ENCODE measurements at places on chromosomes 3 and 15. TPM values are rescaled to one million over a fixed set of nuclear protein-coding genes. Genes with fewer than 3 reads are reported as not detected.

MST1R gene
- 1.7 TPM for total RNA-seq

PCSK6 gene
- total RNA-seq: 1.4 TPM

UQCC5 gene
- 8.5 TPM for total RNA-seq

SEMA3F gene
- total RNA-seq: 0.09 TPM

CD86 gene
- 0.42 TPM for total RNA-seq

ZNF774 gene
- 1.6 TPM for total RNA-seq

PLD1 gene
- total RNA-seq: 1.0 TPM

SOX14 gene
- not detected for total RNA-seq

FBN1 gene
- 0.75 TPM for total RNA-seq

A4GNT gene
- not detected for total RNA-seq

CCR9 gene
- total RNA-seq: 19.4 TPM

- no peak overlapping the region for H3K27ac ChIP-seq
- H3K4me3 ChIP-seq: no peak overlapping the region
Measured at GRCh38 chr3:178768072-178768864, 232.0 kb downstream of the KCNMB2 start.

DNA sequence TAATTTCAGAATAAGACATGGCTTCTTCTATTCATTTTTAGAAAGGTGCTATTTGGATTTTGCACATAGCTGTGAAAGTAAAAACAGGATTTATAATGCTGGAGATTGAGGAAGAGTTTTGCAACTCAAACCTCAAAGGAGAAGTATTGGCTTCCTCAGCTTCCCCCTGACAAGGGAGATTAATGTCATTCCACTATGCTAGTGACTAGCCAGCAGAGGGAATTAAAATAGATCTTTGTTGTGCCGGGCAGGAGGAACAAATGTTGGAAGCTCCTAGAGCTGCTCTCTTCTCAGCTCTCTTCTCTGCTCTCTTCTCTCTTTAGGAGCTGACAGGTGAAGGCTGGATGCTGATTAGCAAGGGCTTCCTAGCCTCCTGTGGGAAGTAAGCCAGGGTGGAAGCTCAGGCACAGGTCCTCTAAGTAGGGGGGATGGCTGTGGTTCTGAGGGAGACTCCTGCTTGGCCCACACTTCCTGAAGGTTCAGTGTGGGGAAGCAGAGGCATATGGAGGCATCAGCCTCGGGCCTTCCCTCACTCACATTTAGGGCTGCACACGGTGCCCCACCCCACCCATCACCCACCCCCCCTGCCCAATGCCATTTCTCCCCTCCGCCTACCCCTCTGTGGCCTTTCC is 29.6 kb downstream of the CX3CR1 start:
- no peaks in the 10 kb centered on the region for H3K36me3 ChIP-seq
- no peak overlapping the region for H3K27ac ChIP-seq
- no peaks in the 10 kb centered on the region for H3K4me1 ChIP-seq
- DNase-seq: no peak
- no peak overlapping the region for H3K4me3 ChIP-seq
- peaks cover 23% of the 10 kb centered on the region for H3K27me3 ChIP-seq

DNA sequence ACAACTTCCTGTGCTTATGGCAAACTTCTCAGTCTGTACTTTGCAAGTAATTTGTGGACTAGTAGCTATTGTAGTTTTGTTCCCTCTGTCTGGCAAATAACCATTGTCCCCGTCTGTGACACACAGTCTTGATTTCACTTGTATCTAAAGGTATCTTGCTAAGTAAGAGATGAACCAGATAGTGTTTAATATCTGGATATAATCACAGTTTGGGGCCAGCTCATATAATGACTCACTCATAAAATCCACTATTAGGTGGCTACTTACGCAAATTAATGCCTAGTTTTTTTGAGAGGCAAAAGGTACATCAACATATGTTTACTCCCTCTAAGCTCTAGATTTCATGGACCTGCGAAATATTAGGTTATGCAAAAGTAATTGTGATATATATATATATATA is 30.4 kb downstream of the VGLL3 start:
- no peaks in the 10 kb centered on the region for H3K4me1 ChIP-seq
- H3K4me3 ChIP-seq: no peak overlapping the region
- H3K36me3 ChIP-seq: no peaks in the 10 kb centered on the region
- H3K27ac ChIP-seq: no peak overlapping the region
- DNase-seq: no peak
- no peaks in the 10 kb centered on the region for H3K27me3 ChIP-seq

DNA sequence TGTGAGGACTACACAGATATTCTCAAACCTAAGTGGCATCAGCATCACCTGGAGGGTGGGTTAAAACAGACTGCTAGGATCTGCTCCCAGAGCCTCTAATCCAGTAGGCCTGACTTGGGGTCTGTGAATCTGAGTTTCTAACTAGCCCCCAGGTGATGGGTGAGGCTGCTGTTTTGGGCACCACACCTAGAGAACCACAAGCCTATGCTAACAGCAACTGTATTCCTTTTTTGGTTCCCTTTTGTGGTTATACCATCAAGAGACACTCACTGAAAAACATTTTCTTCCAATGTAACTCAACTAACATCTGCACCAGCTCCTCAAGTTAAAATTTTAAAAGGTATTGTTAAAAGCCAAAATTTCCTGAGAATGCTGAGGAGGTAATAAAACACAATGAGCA is 16.0 kb downstream of the WDR82 start:
- no peak for DNase-seq
- H3K36me3 ChIP-seq: peaks cover 70% of the 10 kb centered on the region
- H3K27me3 ChIP-seq: no peaks in the 10 kb centered on the region
- peak overlapping the region; percentile 26 for H3K27ac ChIP-seq
- peaks cover 56% of the 10 kb centered on the region for H3K4me1 ChIP-seq
- H3K4me3 ChIP-seq: no peak overlapping the region

- no peaks in the 10 kb centered on the region for H3K27me3 ChIP-seq
- H3K27ac ChIP-seq: no peak overlapping the region
Measured at GRCh38 chr3:52385157-52385556, 59.7 kb downstream of the SEMA3G start.

- peaks cover 7% of the 10 kb centered on the region for H3K4me1 ChIP-seq
- no peak overlapping the region for H3K27ac ChIP-seq
- H3K4me3 ChIP-seq: no peak overlapping the region
Measured at GRCh38 chr3:136547293-136547692, 204.9 kb downstream of the STAG1 start.

GRCh38 chr15:43286074-43286473 is 19.3 kb upstream of the TGM5 start:
- H3K27ac ChIP-seq: no peak overlapping the region
- peaks cover 7% of the 10 kb centered on the region for H3K4me1 ChIP-seq
- no peak for DNase-seq
- H3K27me3 ChIP-seq: peaks cover 12% of the 10 kb centered on the region

- no peak overlapping the region for H3K4me3 ChIP-seq
- no peaks in the 10 kb centered on the region for H3K27me3 ChIP-seq
- DNase-seq: no peak
- peaks cover 26% of the 10 kb centered on the region for H3K36me3 ChIP-seq
Measured at GRCh38 chr15:28922707-28923012, 36.9 kb downstream of the APBA2 start.

- H3K27ac ChIP-seq: peak overlapping the region; percentile 81
- H3K36me3 ChIP-seq: peaks cover 5% of the 10 kb centered on the region
- H3K4me1 ChIP-seq: peaks cover 40% of the 10 kb centered on the region
- H3K27me3 ChIP-seq: no peaks in the 10 kb centered on the region
- H3K4me3 ChIP-seq: peak overlapping the region; percentile 76
Measured at GRCh38 chr3:42159147-42159546, 68.0 kb downstream of the TRAK1 start.

DNA sequence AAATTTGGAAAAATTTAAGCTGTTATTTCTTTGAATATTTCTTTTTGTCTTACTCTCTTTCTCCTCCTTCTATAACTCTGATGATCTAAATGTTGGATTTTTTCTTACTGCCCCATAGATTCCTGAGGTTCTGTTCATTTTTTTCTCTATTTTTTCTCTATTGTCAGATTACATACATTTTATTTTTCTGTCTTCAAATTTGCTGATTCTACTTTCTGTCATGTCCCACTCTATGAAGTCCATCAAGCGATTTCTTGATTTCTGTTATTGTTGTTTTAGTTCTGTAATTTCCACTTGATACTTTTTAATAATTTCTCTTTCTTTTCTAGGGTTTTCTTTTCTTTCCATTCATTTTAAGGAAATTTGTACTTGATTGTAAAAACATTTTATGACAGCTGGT is 83.7 kb upstream of the THRB start:
- no peaks in the 10 kb centered on the region for H3K27me3 ChIP-seq
- no peak overlapping the region for H3K27ac ChIP-seq

DNA sequence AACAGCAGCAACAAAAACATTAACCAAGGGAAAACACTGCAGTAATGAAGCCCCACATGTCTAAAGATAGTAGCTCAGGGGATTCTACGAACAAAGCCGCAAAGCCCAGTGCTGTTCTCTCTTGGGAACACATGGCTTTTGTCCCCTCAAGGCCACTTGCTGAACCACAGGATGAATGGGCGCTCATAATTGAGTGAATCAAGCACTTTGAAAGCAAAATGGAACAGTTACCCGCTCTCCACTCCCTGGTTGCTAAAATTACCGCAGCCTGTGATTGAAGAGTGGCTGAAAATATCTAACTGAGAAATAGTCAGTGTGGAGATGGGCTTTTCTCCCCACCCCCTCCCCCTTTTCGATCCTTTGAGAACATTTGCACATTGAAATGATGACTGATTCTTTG is 39.6 kb downstream of the RASGRF1 start:
- no peaks in the 10 kb centered on the region for H3K4me1 ChIP-seq
- H3K27me3 ChIP-seq: peaks cover 2% of the 10 kb centered on the region
- H3K36me3 ChIP-seq: no peaks in the 10 kb centered on the region
- DNase-seq: no peak
- H3K27ac ChIP-seq: no peak overlapping the region
- no peak overlapping the region for H3K4me3 ChIP-seq

DNA sequence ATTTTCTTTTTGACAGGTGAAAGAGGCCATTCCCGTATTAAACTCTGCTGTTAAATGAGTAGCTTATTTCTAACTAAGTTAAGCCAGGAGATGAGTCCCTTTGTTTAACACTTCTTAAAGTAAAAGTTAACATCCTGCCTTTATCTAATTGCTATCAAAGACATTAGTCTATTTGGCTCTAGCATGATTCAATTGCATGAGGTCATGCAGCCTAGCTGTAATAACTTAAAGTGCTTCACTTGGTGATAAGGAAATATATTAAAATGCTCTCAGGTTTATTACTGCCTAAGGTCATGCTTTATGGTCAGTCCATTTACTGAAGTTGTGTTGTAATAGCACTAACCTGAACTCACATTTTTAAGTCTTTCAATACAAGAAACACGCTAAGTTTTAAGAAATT is 82.3 kb upstream of the MLF1 start:
- H3K36me3 ChIP-seq: no peaks in the 10 kb centered on the region
- H3K27me3 ChIP-seq: no peaks in the 10 kb centered on the region
- no peak overlapping the region for H3K4me3 ChIP-seq
- H3K27ac ChIP-seq: no peak overlapping the region
- H3K4me1 ChIP-seq: no peaks in the 10 kb centered on the region
- no peak for DNase-seq

GRCh38 chr3:29754346-29754745 is 473.5 kb downstream of the RBMS3 start:
- no peak overlapping the region for H3K27ac ChIP-seq
- H3K4me3 ChIP-seq: no peak overlapping the region
- H3K36me3 ChIP-seq: no peaks in the 10 kb centered on the region
- H3K27me3 ChIP-seq: peaks cover 8% of the 10 kb centered on the region

- peaks cover 5% of the 10 kb centered on the region for H3K4me1 ChIP-seq
- H3K27ac ChIP-seq: no peak overlapping the region
- H3K36me3 ChIP-seq: peaks cover 30% of the 10 kb centered on the region
Measured at GRCh38 chr3:53331871-53332270, 15.5 kb downstream of the DCP1A start.

GRCh38 chr3:4551051-4551711 is 58.0 kb downstream of the ITPR1 start:
- H3K36me3 ChIP-seq: peaks cover 18% of the 10 kb centered on the region
- H3K27me3 ChIP-seq: no peaks in the 10 kb centered on the region
- DNase-seq: no peak
- no peak overlapping the region for H3K4me3 ChIP-seq
- H3K4me1 ChIP-seq: peaks cover 7% of the 10 kb centered on the region
- H3K27ac ChIP-seq: no peak overlapping the region

DNA sequence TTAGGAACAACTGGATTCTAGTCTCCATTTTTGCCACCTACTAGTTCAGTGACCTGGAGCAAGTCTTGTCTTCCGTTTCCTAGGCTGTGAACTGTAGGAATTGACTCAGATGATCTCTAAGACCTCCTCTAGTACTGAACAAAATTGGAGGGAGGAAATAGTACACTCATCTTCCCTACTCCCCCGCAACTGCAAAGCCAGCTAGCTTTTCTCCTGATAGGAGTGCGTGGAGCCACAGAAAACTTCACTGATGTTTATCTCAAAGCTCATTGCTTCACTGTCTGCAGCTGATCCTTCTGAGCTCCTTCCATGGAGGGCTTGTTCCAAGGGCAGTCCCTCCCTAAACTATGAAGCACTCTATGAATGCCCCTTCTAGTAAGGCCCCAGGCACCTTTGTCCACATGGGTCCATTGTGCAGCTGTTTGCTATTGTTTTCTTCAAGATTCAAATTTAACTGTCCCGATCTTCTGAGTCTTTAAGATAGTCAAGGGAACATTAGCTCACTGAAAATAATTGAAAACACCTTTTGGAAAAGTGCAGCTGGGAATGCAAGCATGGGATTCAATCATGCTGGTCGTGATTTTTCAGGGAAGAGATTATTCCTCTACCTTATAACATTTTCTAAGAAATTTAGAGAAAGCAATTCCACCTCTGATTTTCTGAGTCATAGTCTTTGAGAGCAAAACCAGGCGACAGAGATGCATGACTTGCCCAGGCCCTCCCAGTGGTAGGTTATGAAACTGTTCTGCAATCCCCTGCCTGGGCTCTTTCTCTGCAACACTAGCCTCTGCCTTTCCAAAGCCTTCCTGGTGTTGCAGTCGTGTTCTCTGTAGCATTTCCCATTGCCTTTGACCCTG is 24.3 kb downstream of the FILIP1L start:
- peak overlapping the region; percentile 37 for H3K27ac ChIP-seq
- no peak for DNase-seq
- no peaks in the 10 kb centered on the region for H3K27me3 ChIP-seq

- no peak overlapping the region for H3K4me3 ChIP-seq
- DNase-seq: no peak
- H3K4me1 ChIP-seq: no peaks in the 10 kb centered on the region
Measured at GRCh38 chr3:163577271-163577670, 1501.0 kb downstream of the SI start.

DNA sequence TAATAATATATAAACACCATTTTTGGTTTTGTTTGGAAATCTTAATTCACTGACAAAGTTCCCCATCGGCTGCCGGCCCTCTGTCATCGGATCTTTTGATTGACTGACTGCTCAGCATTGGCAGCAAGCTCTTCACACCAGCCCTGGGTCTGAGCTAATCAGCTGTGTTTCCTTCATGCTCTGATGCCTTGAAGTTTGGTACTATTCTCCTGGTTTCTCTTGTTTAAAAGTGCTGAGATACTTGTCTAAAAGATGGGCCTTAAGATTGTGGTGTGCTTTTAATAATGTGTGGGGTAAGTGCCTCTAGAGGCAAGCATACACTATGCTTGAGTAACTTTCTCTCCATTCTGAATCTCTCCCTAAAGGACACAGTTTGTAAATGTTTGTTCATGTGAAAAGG is 415.5 kb upstream of the TPRG1 start:
- no peak overlapping the region for H3K4me3 ChIP-seq
- H3K27ac ChIP-seq: no peak overlapping the region
- no peak for DNase-seq

GRCh38 chr3:108053067-108053466 is 37.8 kb downstream of the CD47 start:
- DNase-seq: no peak
- H3K4me1 ChIP-seq: peaks cover 27% of the 10 kb centered on the region
- peak overlapping the region; percentile 82 for H3K27ac ChIP-seq
- no peaks in the 10 kb centered on the region for H3K27me3 ChIP-seq
- H3K36me3 ChIP-seq: peaks cover 57% of the 10 kb centered on the region

- H3K4me3 ChIP-seq: peak overlapping the region; percentile 77
- H3K4me1 ChIP-seq: peaks cover 9% of the 10 kb centered on the region
- H3K27ac ChIP-seq: peak overlapping the region; percentile 9
- no peaks in the 10 kb centered on the region for H3K36me3 ChIP-seq
- peaks cover 14% of the 10 kb centered on the region for H3K27me3 ChIP-seq
Measured at GRCh38 chr15:45186771-45187577, 792 bp downstream of the SHF start.
